Vagina (tissue), 2 donors: ENCODE measurements at places on chromosomes 4 and X. TPM values are rescaled to one million over a fixed set of nuclear protein-coding genes. Genes with fewer than 3 reads are reported as not detected.

Gene SYAP1
- 16.0 TPM for total RNA-seq

Gene CLCN4
- 1.2 TPM for total RNA-seq

Gene RNF150
- total RNA-seq: 9.1 TPM

Gene ENPP6
- 0.98 TPM for total RNA-seq

Gene KCND1
- total RNA-seq: 2.0 TPM

Gene TBX22
- not detected for total RNA-seq

Gene LRP2BP
- total RNA-seq: 0.49 TPM

Gene CENPVL3
- not detected for total RNA-seq

Gene MAGEA11
- not detected for total RNA-seq

Gene SMIM43
- not detected for total RNA-seq

Gene C4orf50
- total RNA-seq: 0.49 TPM

Gene REPS2
- 10.8 TPM for total RNA-seq

Gene EMCN
- total RNA-seq: 20.1 TPM

Gene CITED1
- total RNA-seq: 2.7 TPM

Gene SORBS2
- total RNA-seq: 60.4 TPM

Gene UGT2B11
- total RNA-seq: not detected

Gene PPP1R2C
- total RNA-seq: not detected

Gene GLRA2
- total RNA-seq: not detected

Gene CXCL8
- 0.49 TPM for total RNA-seq

Gene SMAD1
- total RNA-seq: 31.7 TPM

Gene TENM3
- total RNA-seq: 11.0 TPM

Gene ASMT
- total RNA-seq: not detected

Gene SAGE1
- not detected for total RNA-seq

Gene FGFR3
- 96.5 TPM for total RNA-seq

Gene UGT2B17
- total RNA-seq: not detected

Gene NLGN4X
- 2.5 TPM for total RNA-seq

Gene PHOX2B
- total RNA-seq: 0.49 TPM

Gene CCDC110
- 1.2 TPM for total RNA-seq

Gene ASIC5
- total RNA-seq: not detected

Gene WNK3
- 2.0 TPM for total RNA-seq

Gene NSDHL
- 15.2 TPM for total RNA-seq

Gene DGAT2L6
- not detected for total RNA-seq

Gene CRMP1
- 3.4 TPM for total RNA-seq

Gene MAGEB1
- not detected for total RNA-seq

Gene UGT2A1
- not detected for total RNA-seq

Gene GAB3
- total RNA-seq: 7.6 TPM

Gene SHROOM3
- 6.9 TPM for total RNA-seq

Gene POF1B
- total RNA-seq: 18.7 TPM

Gene SPANXA2
- total RNA-seq: not detected

Gene DMD
- total RNA-seq: 25.8 TPM

Gene RBMXL3
- not detected for total RNA-seq

Gene TMEM255A
- 10.8 TPM for total RNA-seq
